ENCODE measurements at places on chromosomes 3 and 15.

GRCh38 chr3:28140664-28141063 lies 100.8 kb upstream of the CMC1 start:
- DNase-seq = no peak

GRCh38 chr3:161540594-161540993 lies 44.0 kb downstream of the OTOL1 start:
- no peak for DNase-seq

DNA sequence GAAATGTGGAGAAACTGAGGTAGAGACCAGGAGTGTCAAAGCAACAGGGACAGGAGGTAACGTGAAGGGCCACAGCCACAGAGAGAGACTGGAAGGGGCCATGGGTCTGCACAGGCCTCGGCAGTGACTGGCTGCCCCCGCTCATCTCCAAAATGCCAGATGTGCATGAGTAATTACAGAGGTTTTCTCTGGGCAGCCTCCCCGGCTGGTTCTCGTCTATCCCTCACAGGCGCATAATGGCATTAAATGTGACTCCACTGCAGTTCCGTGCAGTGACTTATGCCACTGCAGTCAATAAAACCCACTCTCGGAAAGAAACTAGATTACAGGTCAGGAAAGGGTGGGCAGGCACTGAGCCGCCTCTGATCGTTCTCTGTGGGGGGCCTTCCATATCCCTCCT lies 74.7 kb downstream of the WDR76 start:
- DNase-seq = no peak

DNA sequence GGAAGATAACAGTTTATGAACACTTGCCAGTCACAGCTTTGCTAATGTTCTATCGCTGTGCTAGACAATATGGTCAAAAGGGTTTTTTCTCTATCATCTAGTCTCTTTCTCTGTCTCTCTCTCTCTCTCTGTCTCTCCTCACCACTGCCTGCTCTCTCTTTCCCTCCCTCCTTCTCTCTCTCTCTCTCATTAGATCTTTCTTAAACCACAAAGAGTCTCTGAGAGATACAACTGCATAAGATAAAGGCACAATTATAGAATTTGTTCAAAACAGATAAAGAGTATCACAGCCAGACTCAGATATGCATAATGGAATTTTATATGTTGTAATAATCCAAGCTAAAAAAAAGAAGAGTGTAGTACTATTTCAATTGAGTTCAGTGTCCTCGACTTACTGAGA lies 258.4 kb downstream of the MECOM start:
- no peak for DNase-seq

- no peak for DNase-seq
Measured at GRCh38 chr3:65356331-65357248, 668.8 kb upstream of the ADAMTS9 start.

DNA sequence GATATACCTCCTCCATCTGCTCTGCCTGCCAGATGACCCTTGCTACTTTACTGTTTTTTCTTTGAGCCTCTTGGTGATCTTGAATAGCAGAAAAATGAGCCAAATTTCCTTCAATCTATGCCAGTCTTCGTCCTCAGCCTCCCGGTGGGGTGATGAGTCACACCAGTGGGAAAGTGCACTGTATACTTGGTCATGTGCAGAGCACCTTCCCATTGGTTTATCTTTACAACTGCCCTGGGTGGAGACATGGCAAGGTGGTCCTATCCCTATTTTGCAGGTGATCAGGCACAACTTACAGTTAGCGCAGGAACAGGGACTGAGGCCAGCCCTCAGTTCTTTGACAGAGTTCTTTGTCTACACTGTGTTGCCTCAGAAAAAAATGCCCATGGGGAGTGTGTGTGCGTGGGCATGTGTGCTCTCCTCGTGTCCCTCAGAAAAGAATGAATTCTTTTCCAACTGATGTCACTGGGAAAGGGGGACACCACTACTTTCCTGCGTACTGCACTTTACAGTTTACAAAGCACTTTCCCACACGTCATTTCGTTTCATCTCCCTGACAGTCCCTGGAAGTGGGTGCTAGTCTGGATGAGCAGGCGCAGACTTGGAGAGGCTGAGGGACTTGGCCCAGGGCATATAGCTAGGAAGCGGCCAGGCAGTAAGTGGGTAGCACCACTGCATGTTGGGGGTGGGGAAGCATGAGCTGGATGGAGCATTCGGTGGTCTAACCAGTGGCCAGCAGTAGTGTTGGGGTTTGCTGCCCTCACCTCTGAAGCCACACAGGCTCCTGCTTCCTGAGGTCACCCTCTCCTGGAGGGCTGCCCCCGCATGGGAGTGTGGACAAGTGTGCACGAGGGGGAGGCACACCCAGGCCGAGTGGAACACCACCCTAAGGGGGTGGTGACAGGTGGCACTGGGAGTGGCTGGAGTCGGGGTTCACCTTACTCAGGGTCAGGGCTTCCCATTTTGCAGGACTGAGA lies 24.1 kb downstream of the SMAD3 start:
- DNase-seq = no peak

GRCh38 chr3:14424711-14425580 lies 22.5 kb downstream of the SLC6A6 start:
- no peak for DNase-seq

DNA sequence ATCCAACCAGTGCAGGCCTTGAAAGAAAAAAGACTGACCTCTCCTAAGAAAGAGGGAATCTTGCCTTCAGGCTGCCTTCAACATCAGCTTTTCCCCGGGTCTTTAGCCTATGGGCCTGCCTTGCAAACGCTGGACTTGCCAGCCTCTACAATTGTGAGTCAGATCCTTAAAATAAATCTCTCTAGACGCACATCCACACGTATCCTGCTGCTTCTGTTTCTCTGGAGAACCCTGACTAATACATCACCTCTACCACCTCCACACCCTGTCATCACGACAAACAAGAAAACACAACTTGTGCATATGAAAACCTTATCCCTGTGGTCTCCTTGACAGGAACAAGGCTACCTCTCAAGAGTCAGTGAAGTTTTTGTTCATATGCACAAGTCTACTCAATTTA lies 11.8 kb downstream of the CYFIP1 start:
- DNase-seq = no peak

DNA sequence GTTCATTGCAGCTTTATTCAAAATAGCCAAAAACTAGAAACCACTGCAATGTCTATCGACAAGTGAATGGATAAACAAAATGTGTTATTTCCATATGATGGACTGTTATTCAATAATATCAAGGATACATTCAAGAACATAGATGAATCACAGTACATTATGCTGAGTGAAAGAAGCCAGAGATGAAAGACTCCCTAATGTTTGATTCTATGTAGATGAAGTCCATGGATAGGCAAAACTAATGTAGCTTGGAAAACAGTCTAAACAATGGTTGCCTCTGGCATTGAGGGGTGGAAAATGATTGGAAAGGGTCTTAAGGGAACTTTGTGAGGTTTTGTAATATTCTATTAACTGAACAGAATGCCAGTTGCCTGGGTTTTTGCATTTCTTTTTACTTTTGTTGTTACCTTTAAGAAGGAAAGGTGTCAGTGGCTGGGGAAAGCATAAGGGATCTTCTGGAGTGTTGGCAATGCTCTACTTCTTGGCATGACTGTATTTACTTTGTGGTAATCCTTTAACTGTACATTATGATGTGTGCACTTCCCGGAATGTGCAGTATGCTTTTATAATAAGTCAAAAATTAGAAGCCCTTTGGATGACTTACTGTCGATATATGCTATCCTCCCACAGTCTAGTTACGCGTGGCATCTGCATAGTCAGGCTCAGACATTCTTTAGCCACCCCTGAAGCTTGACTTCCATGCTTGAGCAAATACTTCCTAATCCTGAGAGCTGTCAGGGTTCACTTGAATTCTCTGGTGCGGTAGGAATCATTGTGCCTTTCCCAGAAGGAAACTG lies 20.5 kb upstream of the ATP10A start:
- no peak for DNase-seq

DNA sequence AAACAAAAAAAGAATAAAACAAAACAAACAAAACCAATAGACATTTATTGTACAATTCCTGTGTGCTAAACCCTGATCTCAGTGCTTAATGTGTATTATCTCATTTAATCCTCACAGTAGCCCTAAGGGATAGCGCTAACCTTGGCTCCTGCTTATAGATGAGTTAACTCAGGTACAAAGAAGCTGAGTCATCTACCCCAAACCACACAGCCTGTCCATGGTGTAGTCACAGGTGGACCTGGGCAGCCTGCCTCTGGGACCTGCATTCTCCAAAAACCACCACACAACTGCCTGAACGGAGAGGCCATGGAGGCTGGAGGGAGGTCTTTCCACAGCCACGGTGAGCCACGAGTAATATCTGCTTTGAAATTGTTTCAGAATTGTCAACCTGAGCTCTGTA lies 5.5 kb upstream of the CLN6 start:
- DNase-seq = no peak

DNA sequence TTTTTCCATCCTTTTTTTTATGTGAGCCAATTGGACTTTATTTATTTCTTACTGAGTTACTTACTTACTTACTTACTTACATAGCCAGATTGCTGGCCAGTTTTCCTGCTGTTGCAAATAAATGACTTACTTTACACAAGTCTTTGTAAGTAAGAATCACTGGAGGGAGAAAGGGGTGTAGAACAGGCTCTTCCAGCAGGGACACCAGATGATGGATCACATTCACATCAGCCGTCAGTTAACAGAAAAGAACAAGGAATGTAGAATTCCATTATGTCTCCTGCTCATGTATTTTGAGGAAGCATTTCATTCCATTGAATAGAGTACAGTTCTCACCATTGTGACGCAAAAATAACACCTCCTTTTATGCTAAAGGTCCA lies 188.6 kb downstream of the FNDC3B start:
- no peak for DNase-seq

- DNase-seq = no peak
Measured at GRCh38 chr3:120487191-120487650, 36.4 kb upstream of the FSTL1 start.

- DNase-seq = no peak
Measured at GRCh38 chr3:183288117-183288516, 35.1 kb downstream of the B3GNT5 start.

GRCh38 chr15:51904931-51905330 lies 66.6 kb downstream of the LEO1 start:
- DNase-seq = no peak

- no peak for DNase-seq
Measured at GRCh38 chr3:95088464-95088863, 1025.6 kb downstream of the NSUN3 start.

- DNase-seq = no peak
Measured at GRCh38 chr3:132553826-132554225, 43.2 kb upstream of the ACKR4 start.

DNA sequence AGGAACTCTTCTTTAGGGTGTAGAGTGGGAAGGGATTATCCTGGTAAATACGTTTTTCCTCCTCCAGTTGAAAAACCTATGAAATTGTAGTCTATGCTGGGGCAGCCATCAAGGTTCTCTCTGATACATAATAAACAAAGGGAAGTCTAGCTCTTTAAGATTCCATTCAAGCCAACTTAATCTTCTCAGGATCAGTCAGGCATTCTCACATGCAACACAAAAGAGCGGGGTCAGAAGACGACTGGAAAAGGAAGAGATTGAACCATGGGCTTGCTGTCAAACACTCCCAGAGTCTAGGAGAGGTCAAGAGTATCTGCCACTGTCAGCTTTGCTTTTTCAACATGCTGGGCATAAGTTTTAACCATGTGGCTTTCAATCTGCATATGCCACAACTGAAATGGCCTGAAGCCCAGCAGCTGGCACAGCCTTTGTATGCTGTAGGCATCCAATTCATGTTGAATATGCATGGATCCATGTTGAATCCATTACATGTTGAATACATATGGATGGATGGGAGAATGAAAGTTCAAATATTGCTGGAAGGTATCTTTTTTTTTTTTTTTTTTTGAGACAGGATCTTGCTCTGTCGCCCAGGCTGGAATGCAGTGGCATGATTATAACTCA lies 8.5 kb downstream of the TRAT1 start:
- DNase-seq = no peak

DNA sequence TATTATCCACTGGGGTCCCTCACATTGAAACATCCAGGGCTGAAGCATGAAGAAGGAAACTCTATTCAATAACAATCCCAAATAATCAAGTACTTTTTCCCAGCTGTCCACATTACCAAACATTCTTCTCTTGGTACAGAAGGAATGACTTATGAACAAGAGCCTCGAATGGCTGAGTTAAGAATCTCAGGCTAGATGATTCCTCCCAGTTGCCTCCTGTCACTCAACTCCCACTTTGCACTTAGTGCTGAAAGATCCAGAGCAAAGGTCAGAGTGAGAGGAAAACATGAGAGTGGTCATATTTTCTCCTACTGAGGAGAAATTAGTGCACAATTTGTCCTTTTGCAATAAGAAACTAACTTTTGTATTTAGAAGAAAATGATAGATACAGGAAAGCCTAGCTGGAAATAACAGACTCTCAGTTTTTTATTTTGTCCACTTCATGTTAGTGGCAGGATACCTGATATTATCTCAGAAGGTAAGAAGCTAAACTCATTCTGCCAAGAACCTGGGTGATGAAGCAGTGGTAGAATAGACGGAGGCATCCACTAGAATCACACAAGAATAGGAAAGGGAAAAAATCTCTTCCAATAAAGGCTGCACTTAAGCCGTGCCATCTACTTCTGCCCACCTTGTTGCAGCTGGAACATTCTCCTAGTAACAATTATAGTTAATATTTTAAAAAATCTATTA lies 46.2 kb downstream of the GADL1 start:
- no peak for DNase-seq

- DNase-seq = no peak
Measured at GRCh38 chr3:71372911-71373637, 210.5 kb downstream of the FOXP1 start.

GRCh38 chr3:47420044-47420430 lies 39.2 kb downstream of the PTPN23 start:
- no peak for DNase-seq

DNA sequence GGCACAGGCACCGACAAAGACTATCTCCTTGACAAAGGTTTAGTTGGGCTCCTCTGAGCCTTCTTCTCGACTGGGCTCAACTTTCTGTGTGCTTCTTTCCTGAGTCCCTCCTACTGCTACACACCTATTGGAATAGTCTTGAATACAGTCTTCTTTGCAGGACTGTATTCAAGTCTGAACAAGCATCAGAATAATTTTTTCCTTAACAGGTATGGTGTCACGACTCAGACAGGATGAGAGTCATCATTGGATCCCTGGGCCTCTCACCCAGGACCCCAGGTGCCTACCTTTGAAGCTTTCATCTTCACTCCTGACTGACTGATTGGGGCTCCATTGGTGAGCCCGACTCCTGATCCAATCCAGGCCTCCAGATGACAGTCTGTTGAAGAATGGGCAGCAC lies 66.3 kb downstream of the CRYGS start:
- DNase-seq = no peak

DNA sequence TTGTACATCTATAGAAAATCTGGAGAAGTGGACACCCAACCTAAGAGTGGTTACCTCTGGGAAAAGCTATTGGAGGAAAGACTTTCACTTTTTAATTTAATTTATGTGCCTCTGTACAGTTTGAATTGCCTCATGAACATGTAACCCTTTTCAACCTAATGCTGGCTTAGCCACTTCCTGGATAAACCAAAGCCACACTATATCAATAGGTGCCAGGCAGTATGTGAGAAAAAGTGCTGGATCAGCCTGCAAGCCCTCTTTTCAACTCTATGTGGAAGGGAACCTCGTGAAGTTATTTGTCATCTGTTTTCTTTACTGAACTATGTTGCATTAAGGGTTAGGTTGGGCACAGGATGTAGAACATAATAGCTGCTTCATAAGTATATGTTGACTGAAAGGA lies 9.3 kb upstream of the TOPAZ1 start:
- DNase-seq = no peak
